ENCODE measurements at places on chromosomes 2 and 18. TPM values are rescaled to one million over a fixed set of nuclear protein-coding genes. Genes with fewer than 3 reads are reported as not detected.

DNA sequence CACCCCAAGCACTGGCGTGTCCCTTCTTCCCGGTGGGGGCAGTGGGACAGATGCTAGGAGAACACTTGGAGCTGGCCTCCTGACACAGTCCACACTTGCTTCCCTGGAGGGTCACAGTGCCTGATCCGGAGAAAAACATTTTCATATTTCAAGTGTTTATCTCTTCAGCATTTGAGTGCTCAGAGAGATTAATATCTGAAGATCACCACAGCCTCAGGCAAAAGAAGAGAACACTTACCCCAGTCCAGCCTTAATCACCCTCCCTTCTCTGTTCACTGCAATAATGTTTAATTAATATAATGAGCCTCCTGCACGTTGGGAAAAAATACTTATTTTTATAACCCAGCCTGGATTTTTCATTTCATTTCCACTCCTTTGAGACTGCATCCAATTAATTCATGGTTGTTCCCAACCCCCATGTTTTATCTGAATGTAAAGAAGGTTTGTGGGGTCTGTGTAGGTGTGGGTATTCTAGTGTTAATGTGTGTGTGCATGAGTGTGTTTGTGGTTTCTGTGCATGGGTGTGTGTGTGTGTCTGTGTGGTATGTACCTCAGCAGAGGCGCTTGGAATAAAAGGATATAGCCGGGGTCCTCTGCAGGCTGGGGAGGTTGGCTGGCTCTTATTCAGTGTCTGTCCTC is 72.1 kb downstream of the NRP2 start:
- no peak for DNase-seq
- H3K36me3 ChIP-seq: no peaks in the 10 kb centered on the region
- no peaks in the 10 kb centered on the region for H3K4me1 ChIP-seq
- H3K27me3 ChIP-seq: no peaks in the 10 kb centered on the region

GRCh38 chr18:62807396-62807795 is 92.1 kb downstream of the PHLPP1 start:
- no peaks in the 10 kb centered on the region for H3K36me3 ChIP-seq
- no peak overlapping the region for H3K4me3 ChIP-seq
- H3K27me3 ChIP-seq: no peaks in the 10 kb centered on the region
- DNase-seq: no peak
- H3K27ac ChIP-seq: no peak overlapping the region

- no peaks in the 10 kb centered on the region for H3K36me3 ChIP-seq
- no peak overlapping the region for H3K27ac ChIP-seq
- H3K4me3 ChIP-seq: no peak overlapping the region
- H3K27me3 ChIP-seq: no peaks in the 10 kb centered on the region
- DNase-seq: no peak
These were observed 199.2 kb upstream of the NRP2 start for GRCh38 chr2:205483095-205483494.

LYG2 gene
- total RNA-seq: not detected

DNA sequence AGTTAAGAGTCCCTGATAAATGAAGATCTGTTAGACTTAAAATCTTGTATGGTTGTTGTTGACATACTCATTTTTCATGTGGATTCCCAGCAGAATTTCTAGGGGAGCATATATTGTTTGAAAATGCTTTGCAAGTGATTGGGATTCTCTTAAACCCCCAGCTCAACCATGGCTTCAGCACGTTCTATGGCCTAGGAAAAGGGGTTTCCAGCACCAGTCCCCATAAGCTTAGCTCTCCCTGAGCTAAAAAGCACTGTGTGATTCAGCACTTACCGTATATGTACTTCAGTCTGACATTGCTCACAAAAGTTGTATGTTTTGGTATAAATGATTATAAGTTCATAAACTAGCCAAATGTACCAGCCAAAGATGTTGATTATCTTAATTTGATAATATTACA is 80.1 kb upstream of the EPB41L5 start:
- H3K36me3 ChIP-seq: peaks cover 49% of the 10 kb centered on the region
- peaks cover 13% of the 10 kb centered on the region for H3K4me1 ChIP-seq
- DNase-seq: no peak
- no peaks in the 10 kb centered on the region for H3K27me3 ChIP-seq

PPP1R1C gene
- total RNA-seq: not detected

RESP18 gene
- total RNA-seq: not detected

DNA sequence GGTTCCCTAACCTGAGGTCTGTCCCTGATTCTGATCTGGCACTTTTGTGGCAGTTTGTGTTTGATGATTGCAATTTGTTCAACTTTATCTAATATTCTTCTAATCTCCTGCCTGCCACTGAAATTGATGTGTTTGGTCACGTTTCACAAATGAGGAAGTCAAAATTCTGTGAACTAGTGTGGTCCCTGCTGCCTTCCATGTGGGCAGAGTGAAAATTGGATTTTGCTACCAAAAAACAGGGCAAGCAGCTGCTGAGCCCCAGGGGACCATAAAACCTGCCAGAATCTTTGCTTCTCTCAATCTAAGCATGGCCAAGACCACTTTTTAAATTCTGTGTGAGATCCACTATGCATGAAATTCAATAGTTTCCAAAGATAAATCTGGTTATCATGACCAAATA is 195.5 kb upstream of the CYRIA start:
- H3K4me3 ChIP-seq: no peak overlapping the region
- H3K36me3 ChIP-seq: no peaks in the 10 kb centered on the region
- H3K27ac ChIP-seq: no peak overlapping the region
- no peaks in the 10 kb centered on the region for H3K27me3 ChIP-seq

GRCh38 chr2:170886386-170886785 is 42.7 kb upstream of the GORASP2 start:
- no peaks in the 10 kb centered on the region for H3K27me3 ChIP-seq
- no peaks in the 10 kb centered on the region for H3K36me3 ChIP-seq
- no peak overlapping the region for H3K27ac ChIP-seq
- H3K4me1 ChIP-seq: no peaks in the 10 kb centered on the region

MEP1B gene
- total RNA-seq: not detected

- H3K27ac ChIP-seq: no peak overlapping the region
- no peaks in the 10 kb centered on the region for H3K27me3 ChIP-seq
- peaks cover 36% of the 10 kb centered on the region for H3K4me1 ChIP-seq
- H3K4me3 ChIP-seq: no peak overlapping the region
- no peak for DNase-seq
These were observed 24.7 kb downstream of the TLK1 start for GRCh38 chr2:171136024-171136423.

DNA sequence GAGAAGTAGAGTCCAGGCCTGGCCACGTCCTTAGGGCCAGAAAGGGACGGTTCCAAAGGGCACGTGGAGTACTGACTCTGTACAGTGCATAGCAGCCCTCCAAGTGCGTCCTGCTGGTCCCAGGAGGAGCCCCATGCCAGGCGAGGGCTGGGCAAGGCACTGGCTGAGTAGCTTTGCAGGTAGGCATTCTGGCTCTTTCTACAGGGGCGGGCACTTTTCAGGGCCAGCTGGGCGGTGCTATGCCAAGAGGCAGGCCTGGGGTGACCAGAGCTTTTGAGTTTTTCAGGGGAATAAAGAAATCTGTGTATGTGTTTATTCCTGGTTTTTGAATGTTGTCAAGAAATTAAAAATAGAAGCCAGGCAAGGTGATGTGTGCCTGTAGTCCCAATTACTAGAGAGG is 15.4 kb upstream of the GLI2 start:
- no peaks in the 10 kb centered on the region for H3K4me1 ChIP-seq
- no peaks in the 10 kb centered on the region for H3K36me3 ChIP-seq
- no peak overlapping the region for H3K27ac ChIP-seq
- no peak overlapping the region for H3K4me3 ChIP-seq
- no peak for DNase-seq
- no peaks in the 10 kb centered on the region for H3K27me3 ChIP-seq

GCG gene
- total RNA-seq: not detected

- no peak overlapping the region for H3K27ac ChIP-seq
- no peak overlapping the region for H3K4me3 ChIP-seq
- H3K27me3 ChIP-seq: no peaks in the 10 kb centered on the region
- H3K36me3 ChIP-seq: no peaks in the 10 kb centered on the region
- DNase-seq: no peak
These were observed 54.1 kb downstream of the DYSF start for GRCh38 chr2:71507476-71507875.

DNA sequence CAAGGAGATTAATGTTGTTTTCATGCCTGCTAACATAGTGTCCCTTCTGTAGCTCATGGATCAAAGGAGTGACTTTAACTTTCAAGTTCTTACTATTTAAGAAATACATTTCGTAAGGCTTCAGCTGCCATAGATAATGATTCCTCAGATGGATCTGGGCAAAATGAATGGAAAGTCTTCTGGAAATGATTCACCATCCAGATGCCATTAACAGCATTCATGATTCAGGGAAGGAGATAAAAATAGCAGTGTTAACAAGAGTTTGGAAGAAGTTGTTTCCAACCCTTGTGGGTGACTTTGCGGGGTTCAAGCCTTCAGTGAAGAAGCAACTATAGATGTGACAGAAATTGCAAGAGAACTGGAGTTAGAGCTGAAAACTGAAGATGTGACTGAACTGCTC is 17.0 kb downstream of the VRK2 start:
- no peaks in the 10 kb centered on the region for H3K4me1 ChIP-seq
- no peak overlapping the region for H3K4me3 ChIP-seq
- no peaks in the 10 kb centered on the region for H3K27me3 ChIP-seq
- DNase-seq: no peak
- H3K27ac ChIP-seq: no peak overlapping the region

GRCh38 chr2:209767316-209767715 is 4.3 kb upstream of the UNC80 start:
- no peak for DNase-seq
- no peak overlapping the region for H3K27ac ChIP-seq
- H3K4me1 ChIP-seq: peaks cover 2% of the 10 kb centered on the region
- H3K27me3 ChIP-seq: peaks cover 12% of the 10 kb centered on the region
- H3K4me3 ChIP-seq: no peak overlapping the region

CCDC85A gene
- not detected for total RNA-seq

DNA sequence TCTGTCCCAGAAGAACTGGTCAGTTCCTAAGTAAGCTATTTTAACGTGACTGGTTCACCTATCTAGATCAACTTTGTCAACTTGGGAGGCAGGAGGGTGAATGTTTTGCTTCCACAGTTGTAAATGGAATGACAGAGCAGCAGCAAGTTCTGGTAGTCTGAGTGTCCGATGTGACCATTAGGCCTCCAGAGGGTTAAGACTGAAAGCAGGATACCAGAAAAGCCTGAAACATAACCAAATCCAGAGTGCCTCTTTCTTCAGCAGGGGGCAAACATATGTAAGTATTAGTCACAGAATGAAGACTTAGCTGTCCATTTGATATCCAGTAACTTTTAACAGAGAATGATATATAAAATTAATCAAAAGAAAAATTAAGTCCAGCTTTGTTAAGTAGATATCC is 9.2 kb downstream of the HOXD3 start:
- peaks cover 97% of the 10 kb centered on the region for H3K27me3 ChIP-seq
- H3K4me3 ChIP-seq: no peak overlapping the region
- no peak for DNase-seq
- no peaks in the 10 kb centered on the region for H3K36me3 ChIP-seq

DNA sequence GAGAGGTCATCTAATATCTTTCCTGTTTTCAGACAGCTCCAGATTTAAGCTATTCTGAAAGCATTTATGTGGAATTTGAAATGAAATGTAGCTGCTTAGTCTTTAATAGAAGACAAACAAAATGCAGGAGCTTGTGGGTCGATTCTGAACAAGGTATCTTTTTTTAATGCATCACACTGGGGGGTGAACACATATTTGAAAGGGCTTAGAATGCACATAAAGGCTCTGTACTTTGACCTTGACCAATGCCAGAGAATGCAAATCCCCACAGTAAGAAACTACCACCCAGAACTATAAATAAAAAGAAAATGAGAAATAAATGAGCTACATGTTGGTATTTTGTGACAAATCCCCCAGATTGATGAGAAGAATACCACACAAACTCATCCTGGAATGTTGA is 489.3 kb downstream of the PIK3C3 start:
- no peak overlapping the region for H3K4me3 ChIP-seq
- DNase-seq: no peak
- no peaks in the 10 kb centered on the region for H3K27me3 ChIP-seq
- no peaks in the 10 kb centered on the region for H3K4me1 ChIP-seq
- no peaks in the 10 kb centered on the region for H3K36me3 ChIP-seq

DNA sequence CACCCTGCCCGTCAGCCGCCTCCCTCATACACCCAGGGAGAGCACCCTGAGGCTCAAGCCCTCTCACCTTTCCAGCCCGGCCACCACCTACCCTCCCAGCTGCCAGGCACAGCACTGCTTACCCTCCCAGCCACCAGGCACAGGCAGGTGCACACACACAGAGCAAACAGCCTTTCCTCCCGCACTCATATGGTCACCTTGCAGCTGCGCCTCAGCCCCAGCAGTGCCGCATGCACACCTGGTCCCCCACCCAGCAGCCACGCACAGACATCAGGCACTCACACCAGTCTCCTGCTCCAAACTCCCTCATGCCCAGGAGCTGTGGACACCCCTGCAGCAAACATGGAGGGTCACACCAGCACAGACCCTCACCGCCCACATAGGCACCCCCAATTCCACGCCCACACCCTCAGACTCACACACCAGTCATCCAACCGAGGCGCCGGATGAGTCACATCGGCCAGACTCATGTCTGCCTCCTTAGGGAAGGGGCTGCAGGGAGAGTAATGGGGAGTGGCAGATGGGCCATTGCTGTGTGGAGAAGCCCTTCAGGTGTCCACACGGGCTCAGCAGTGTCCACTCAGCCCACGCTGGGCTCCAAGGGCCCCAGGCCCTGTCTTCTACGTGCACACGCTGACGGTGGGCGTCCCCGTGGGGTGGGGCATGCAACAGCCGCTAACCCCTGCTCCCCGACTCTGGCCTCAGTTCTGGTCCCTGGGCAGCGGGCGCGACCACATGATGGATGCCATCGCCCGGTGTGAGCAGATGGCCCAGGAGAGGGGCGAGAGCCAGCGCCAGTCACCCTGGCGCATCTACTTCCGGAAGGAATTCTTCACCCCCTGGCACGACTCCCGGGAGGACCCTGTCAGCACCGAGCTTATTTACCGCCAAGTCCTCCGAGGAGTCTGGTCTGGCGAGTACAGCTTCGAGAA is 22.3 kb upstream of the GPR17 start:
- H3K27me3 ChIP-seq: no peaks in the 10 kb centered on the region
- no peaks in the 10 kb centered on the region for H3K36me3 ChIP-seq
- DNase-seq: no peak
- H3K4me3 ChIP-seq: no peak overlapping the region
- no peaks in the 10 kb centered on the region for H3K4me1 ChIP-seq
- no peak overlapping the region for H3K27ac ChIP-seq

GRCh38 chr2:237184192-237184918 is 98.7 kb downstream of the COPS8 start:
- H3K4me3 ChIP-seq: no peak overlapping the region
- no peaks in the 10 kb centered on the region for H3K27me3 ChIP-seq
- no peak overlapping the region for H3K27ac ChIP-seq
- no peak for DNase-seq
- no peaks in the 10 kb centered on the region for H3K4me1 ChIP-seq
- H3K36me3 ChIP-seq: no peaks in the 10 kb centered on the region

DNA sequence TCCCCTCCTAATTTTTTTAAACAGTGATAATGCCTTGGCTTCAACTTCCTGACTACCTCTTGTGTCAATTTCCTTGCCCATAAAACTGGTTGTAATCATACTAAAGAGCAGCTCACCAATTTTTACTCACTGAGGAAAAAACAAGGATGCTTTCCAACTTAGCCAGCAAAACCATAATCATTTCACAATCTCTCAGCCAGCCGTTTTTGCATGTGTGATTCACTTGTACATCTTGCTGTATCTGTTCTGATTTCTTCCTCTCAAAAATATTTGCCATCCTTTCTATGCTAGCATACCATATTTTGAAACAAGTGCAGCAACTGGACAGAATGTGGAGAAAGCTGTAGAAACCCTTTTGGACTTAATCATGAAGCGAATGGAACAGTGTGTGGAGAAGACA is 60.7 kb downstream of the RAB27B start:
- no peak overlapping the region for H3K27ac ChIP-seq
- H3K4me1 ChIP-seq: no peaks in the 10 kb centered on the region
- no peaks in the 10 kb centered on the region for H3K36me3 ChIP-seq
- DNase-seq: no peak
- no peak overlapping the region for H3K4me3 ChIP-seq
- H3K27me3 ChIP-seq: no peaks in the 10 kb centered on the region

ERBB4 gene
- not detected for total RNA-seq

Data from CD4-positive, alpha-beta T cell (primary cell).